ENCODE measurements at places on chromosomes 2 and 18.
A peak's percentile ranks its signal among the peaks of the same experiment; 100 is the strongest.

DNA sequence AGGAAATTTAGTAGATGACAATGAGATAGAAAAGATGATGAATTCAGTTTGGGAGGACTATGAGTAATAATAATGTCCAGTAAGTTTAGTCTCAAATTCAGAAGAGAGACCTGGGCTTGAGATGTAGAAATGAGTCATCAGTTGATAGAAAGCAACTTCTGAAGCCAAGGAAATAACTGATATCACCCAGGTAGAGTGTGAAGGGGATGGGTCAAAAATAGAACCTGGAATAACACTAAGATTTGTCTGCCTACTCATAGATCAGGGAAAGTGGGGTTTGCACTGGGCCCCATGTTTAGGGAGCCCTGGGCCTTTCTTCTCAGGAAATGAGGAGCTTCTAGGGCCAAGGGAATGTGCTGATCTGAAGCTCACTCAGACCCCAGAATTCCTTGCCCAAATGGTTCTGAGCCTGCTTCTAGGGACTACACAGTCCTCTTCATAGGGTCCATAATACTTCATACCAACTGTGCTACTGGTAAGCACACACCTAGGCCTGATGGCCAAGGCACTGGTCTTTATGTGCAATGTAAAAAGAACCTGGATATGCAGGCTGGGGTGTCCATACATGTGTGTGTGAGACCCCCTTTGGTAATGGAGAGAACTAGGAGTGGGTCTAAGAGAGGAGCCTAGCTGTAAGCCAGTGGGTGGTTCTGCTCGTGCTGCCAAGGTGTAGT, 141.2 kb downstream of the IKZF2 start:
- no peak for DNase-seq

- no peak for DNase-seq
These were observed 458.8 kb upstream of the NRXN1 start for GRCh38 chr2:51490576-51491234.

- DNase-seq: no peak
These were observed 2041.4 kb upstream of the LRRTM1 start for GRCh38 chr2:82345910-82346309.

GRCh38 chr2:11805024-11805423, 58.6 kb downstream of the LPIN1 start:
- no peak for DNase-seq

- no peak for DNase-seq
These were observed 378.4 kb upstream of the NRXN1 start for GRCh38 chr2:51410331-51410730.

DNA sequence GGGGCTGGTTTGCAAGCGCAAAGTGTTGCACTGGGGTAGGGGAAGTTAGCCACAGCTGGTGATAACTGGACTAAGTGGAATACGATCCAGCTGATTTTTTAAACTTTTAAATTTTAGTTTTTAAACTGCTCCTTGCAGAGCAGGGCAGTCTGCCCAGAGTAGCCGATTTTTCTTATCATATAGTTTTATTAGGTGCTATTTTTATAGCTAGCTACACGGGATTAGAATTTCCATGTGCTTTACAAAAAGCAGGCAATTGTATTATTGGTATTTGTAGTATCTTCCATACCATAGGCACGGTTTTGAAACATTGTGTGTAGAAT, 9.6 kb downstream of the CPLX4 start:
- DNase-seq: no peak

DNA sequence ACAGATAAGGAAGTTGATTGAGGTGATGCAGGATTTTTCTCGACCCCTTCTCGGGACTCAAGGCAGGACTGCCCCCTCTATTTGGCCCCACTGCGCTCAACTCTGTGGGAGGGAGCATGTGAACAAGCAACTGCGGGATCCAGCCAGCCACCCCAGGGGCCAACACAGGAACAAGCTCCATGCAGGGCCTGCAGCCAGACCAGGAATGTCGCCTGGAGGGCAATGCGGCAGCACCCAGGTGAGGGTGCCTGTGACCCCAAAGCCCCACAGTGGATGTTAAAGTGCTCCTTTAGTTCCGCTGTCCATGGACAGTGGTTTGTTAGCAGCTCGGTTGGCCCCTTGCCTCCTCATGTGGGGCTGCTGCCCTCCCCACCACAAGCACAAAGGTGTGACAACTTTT, 57.1 kb downstream of the HRH4 start:
- no peak for DNase-seq

- no peak for DNase-seq
These were observed 49.3 kb downstream of the SLC35F5 start for GRCh38 chr2:113707106-113707505.

GRCh38 chr2:62200868-62201267, 5.0 kb downstream of the B3GNT2 start:
- DNase-seq: no peak

DNA sequence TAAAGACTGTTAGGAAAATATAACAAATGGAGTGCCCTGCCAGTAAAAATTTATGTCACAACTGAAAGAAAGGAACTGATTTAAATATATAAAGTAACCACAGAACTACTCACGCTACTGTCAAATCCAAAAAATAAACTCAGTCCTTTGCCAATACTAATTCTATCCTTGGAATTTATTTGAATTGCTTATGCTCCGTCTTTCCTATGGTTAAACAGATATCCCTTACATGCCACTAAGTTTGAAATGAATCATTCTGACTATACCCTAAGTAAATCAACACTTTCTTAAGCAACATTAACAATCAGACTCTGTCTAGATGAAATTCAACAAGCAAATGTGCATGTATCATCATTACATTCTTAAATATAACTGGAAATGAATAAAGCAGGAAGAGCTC, 9.8 kb downstream of the HNRNPLL start:
- no peak for DNase-seq

- no peak for DNase-seq
These were observed 62.7 kb downstream of the CLHC1 start for GRCh38 chr2:55169359-55169758.

- no peak for DNase-seq
These were observed 5.9 kb upstream of the ANKRD39 start for GRCh38 chr2:96863575-96864342.

GRCh38 chr2:58686776-58687175, 445.7 kb upstream of the FANCL start:
- peak; percentile 45 for DNase-seq

GRCh38 chr2:42809819-42810120, 17.4 kb upstream of the HAAO start:
- peak; percentile 94 for DNase-seq

DNA sequence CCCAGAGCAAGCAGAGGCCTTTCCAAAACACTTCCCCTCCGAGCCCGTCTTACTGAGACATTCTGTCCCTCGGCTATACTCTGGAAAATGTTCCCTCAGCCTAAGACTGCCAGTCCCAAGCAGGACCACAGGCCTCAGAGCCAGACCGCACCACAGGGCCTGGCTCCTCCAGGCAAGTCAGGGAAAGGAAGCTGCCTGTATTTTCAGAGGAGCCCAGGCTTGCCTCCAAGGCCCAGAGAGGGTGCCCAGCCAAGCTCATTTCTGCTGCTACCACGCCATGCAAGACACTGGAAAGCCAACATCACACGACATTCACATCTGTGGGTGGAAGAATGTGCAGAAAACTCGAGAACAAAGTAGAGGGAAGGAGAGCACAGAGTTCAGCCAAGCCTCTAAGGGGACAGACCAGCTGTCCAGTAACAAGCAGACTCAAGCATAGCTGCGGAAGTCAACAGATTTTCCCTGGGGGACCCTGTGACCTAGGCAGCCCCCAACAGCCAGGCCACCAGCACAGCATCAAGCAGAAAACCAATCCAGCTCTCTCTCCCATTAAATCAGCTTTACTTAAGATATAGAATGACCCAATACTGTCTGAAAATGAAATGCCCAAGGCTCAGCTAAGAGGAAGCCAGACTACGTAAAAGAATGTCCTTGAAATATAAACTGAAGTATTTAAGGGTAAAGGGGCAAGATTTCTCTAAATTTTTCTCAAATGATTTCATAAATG, 123.9 kb downstream of the ZFP36L2 start:
- DNase-seq: no peak

GRCh38 chr2:237438080-237438940, 24.3 kb upstream of the COL6A3 start:
- no peak for DNase-seq

DNA sequence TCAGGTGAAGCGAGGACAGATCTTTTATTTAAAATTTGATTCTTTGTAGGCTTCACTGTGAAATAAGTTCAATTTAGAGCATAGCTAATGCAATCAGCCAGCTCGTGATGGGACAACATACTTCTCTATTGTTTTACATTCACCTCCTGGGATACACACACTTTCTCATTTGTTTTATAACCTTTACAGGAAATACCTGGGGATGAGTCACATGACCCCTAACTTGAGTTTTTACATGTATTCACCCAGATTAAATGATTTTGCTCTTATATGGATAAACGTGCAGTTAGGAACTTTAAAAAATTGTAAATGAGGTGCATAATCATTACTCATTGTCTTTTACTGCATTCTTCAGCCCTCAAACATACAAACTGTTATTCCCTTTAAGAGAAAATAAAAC, 152.1 kb downstream of the NEDD4L start:
- DNase-seq: no peak

DNA sequence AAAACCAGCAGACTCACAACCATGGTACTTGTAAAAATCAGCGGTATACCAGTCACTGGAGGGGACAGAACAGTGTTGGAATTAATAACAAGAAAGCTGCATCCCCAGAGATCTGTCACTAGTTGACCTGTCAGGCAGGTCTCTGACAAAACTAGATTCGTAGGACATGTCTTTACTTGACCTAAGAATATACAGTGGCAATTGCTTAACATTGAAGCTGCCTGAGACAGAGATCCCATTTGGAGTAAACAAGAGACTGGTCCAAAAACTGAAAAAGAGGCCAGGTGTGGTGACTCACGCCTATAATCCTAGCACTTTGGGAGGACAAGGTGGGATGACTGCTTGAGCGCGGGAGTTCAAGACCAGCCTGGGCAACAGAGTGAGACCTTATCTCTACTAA, 7.2 kb upstream of the SS18 start:
- no peak for DNase-seq

- DNase-seq: peak; percentile 85
These were observed 31.0 kb downstream of the IL37 start for GRCh38 chr2:112941753-112942653.

GRCh38 chr2:182585430-182585829, 130.6 kb upstream of the DNAJC10 start:
- peak; percentile 46 for DNase-seq

GRCh38 chr2:8268172-8268783, 413.6 kb upstream of the ID2 start:
- DNase-seq: no peak

Data from OCI-M1 (cell line).